ENCODE measurements at places on chromosomes 2 and 18.
A peak's percentile ranks its signal among the peaks of the same experiment; 100 is the strongest.

DNA sequence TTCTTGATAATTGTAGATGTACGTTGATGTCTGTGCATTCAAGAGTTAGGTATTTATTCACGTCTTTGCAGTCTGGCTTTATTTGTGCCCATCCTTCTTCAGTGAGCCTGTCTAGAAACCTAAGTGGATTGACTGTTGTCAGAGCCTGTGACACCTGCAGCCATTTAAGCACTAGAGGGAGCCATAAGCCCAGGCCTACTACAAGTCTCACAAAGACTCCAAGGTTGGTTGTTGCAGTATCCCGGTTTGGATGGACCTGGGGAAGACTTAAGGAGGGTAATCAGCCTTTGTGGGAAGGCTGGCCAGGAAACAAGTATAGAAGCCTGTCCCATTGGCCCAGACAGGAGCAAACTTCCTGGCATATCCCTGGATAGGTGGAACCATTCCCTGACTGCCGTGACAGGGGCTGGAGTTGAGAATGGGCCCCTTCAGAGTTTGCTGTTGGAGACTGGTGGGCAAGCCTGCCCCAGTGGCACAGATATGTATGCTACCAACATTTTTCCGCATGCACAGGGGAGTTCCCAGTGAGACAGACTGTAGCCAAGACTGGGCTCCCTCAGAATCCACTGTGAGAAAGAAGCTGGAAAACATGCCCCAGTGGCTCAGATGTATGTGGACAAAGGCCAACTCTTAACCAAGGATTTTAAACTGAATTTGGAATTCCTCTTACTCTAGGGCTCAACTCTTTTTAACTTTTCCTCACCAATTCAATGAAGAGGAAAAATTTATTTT is 9.3 kb upstream of the LRRC30 start:
- peak; percentile 23 for DNase-seq

DNA sequence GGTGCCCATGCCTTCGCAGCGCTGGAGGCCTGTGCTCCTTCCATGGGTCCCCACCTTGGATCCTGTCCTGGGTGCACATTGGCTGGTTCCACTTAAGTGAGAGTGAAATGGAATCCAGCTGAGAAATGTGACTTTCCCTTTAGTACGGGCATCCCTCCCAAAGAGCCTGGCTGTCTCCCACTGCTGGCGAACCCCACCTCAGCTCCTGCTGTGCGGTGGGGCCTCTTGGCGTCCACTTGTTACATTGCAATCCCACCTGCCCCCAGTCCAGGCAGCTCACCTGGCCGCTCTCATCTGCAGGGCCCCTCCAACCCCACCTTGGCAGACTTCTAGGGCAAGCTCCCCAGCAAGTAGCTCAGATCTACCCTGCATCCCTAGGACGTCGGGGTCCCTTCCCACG is 35.5 kb upstream of the GNAL start:
- DNase-seq, result no peak

DNA sequence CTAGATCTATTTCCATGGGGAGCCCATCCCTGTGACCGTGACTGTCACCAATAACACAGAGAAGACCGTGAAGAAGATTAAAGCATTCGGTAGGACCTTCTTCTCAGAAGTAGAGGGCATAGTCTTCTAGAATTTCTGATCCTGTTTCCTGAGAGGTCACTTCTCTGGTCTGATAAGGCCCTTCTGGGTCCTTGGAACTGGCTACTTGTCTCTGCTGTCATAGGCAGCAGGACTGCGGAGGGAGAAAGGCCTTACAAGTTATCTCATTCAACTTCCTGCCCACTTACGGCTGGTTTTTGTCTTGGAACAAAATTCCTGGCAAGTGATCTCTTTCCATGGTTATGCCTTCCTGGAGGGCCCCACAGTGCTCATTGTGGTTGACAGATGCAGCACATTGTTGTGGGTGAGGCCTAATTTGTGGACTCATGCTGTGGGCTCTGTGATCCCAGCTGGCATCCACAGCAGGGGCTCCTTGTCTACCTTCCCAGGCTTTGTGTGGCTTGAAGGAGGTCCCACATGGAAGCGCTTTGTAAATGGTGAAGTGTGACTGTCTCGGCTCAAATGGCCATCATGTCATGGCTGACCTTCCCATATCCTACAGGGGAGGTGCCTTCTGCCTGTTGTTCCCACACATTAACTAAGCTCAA is 22.0 kb downstream of the SAG start:
- no peak for DNase-seq

- DNase-seq, result no peak
Measured at GRCh38 chr2:241313543-241314095, 1.9 kb downstream of the HDLBP start.

- DNase-seq, result no peak
Measured at GRCh38 chr2:207515671-207516070, 14.1 kb upstream of the CREB1 start.

DNA sequence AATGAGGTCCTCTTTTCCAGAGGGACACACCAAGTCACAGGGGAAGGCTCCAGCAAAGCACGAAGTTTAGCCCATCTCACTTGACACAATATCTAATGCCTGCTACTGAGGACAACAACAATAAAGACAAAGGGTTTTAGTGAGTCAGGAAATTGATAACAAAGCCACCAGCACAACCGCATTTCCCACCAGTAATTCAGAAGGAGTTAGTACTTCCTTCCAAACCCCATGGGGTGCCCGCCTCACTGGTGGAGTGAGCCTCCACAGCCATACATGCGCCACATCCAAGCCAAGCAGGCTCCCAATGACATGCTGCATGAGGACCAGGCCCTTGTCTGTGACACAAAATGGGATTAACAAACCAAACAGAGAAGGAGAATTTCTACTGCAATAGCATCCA is 40.1 kb downstream of the MRPL35 start:
- DNase-seq, result no peak

- no peak for DNase-seq
Measured at GRCh38 chr18:78611201-78611800, 368.3 kb upstream of the SALL3 start.

DNA sequence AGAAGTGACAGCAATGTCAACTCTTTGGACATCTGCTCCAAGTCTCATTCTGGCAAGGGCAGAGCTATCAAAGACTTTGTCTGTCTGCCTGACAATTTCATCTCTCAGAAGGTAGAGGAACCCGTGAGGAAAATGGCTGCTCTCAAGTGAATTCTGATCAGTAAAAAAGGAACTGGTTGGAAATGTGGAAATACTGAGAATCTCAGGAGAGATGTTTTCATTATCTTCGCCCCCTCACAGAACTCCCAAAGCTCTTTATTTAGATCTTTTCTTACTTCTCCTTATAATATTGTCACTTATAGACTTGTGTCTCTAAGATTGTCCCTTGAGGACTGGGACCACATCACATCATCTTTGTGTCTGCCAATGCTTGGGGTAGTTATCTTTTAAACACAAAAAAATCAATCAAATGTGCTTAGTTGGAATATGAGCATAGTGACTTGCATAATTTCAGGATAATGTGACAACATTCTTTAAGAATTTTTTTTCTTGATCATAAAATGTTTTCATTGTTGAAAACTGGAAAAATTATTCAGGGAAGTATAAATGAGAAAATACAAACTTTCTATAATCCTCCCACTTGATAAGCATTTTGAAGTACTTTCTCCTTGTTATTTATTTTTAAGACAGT is 68.2 kb upstream of the ITGB6 start:
- no peak for DNase-seq

DNA sequence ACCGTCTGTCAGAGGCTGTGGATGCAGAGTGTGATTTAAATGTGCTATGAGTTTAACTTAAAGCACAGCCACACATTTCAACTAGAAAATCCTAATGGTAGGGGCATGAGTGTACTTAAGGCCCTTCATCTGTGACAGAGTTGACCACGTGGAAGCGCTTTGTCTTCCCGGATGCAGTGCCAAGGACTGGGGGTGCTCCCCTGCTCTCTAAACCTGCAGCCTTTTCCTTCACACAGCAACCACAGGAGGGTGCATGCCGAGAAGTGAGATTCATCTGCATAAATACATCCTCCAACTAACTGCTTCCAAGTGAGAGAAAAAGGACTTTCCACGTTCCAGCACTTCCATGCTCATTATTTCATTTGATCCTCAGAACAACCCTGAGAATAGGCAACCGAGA is 149.6 kb downstream of the MYT1L start:
- DNase-seq, result no peak

- DNase-seq, result no peak
Measured at GRCh38 chr2:939936-940601, 10.6 kb upstream of the SNTG2 start.

DNA sequence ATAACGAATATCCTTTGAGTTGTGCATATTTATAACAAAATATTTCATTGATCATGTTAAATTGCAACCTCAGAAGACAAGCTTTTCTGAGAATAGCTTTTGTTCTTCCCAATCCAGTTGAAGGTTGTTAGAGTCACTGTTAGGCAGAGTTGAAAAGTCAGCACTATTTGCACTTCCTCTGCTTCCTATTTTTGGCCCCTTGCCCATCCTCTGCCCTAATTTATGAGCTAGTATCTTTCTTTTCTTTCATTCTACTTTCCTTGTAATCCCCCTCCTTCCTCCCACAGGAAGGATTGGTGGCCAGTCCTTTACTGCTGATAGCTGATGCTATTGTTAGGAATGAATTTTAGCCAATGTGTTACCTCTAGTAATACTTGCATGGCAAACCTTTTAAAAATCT is 4.9 kb downstream of the RALB start:
- no peak for DNase-seq

DNA sequence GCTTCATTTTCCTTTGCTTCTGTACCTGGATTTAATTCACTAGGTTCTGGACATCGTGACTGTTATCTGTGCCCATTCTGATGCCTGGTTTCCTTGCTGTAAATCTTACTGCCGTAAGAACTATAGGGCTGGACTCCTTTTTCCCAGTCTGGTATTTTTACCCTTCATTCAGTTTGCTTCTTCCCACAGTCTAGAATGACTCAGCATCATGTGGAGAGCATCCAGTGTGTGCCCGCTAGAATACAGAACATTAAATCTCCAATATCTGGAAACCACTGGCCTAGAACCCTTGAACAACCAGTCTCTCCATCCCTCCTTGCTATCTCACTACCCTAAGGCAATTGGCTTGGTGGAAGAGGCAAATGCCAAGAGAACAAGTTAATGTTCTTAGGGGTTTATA is 1075.4 kb upstream of the ZEB2 start:
- DNase-seq, result no peak

GRCh38 chr18:3044931-3045698 is 32.2 kb upstream of the LPIN2 start:
- peak; percentile 4 for DNase-seq

DNA sequence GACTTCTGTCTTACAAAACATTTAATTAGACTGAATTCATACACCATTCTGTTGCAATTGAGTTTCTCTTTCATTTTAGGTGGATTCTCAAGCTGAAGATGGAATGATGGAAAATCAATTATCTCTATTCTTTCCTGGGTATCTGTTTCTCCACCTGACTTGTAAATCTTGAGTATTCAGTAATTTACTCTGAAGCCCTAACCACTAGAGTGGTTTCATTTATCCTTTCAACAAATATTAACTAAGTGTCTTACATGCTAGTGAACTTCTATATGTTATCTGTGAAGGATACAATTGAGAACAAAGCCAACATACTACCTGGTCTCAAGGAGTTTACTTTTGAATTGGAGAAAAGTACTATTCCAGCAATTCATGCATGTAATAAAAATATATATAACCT is 94.1 kb upstream of the ZNF804A start:
- no peak for DNase-seq

DNA sequence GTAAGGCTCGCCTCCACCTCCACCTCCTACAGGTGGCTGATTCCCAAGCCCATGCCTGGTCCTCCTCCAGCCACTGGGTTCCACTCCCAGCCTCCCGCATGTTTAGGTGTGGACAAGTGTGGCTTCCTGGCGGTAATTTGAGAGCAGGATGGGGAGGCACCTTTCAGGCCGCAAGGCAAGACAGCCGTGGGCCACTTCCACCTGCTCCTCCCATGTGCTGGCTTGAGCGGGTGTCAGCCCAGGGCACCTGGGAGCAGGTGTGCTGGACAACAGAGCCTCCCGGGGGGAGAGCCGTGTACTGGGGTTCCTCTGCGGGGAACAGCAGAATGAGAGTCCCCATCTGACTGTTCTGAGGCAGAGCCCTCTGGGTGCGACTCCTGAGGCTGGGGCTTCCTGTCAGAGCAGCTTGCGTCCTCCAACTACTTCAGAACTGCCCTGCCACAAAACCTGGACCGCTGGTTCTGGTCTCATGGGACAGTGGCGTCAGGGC is 83.9 kb downstream of the TPO start:
- DNase-seq, result no peak
